Memory B cell (primary cell): ENCODE measurements at places on chromosomes 4 and X.
A peak's percentile ranks its signal among the peaks of the same experiment; 100 is the strongest.

GRCh38 chr4:99190336-99190735 lies 28.7 kb downstream of the ADH6 start:
- no peaks in the 10 kb centered on the region for H3K27me3 ChIP-seq
- no peaks in the 10 kb centered on the region for H3K4me1 ChIP-seq
- H3K27ac ChIP-seq = no peak overlapping the region
- H3K4me3 ChIP-seq = no peak overlapping the region

- DNase-seq = no peak
- H3K36me3 ChIP-seq = no peaks in the 10 kb centered on the region
- H3K4me3 ChIP-seq = no peak overlapping the region
- H3K4me1 ChIP-seq = peaks cover 10% of the 10 kb centered on the region
- H3K27ac ChIP-seq = no peak overlapping the region
- H3K27me3 ChIP-seq = peaks cover 9% of the 10 kb centered on the region
Observed at GRCh38 chr4:75254745-75255144, 259.5 kb downstream of the RCHY1 start.

- DNase-seq = no peak
- no peaks in the 10 kb centered on the region for H3K36me3 ChIP-seq
- H3K4me1 ChIP-seq = peaks cover 2% of the 10 kb centered on the region
Observed at GRCh38 chr4:122625156-122625555, 4.3 kb upstream of the IL21 start.

- H3K4me3 ChIP-seq = no peak overlapping the region
- peaks cover 6% of the 10 kb centered on the region for H3K36me3 ChIP-seq
- H3K27me3 ChIP-seq = no peaks in the 10 kb centered on the region
- peak overlapping the region; percentile 80 for H3K27ac ChIP-seq
Observed at GRCh38 chr4:140793291-140793690, 37.1 kb upstream of the TBC1D9 start.

DNA sequence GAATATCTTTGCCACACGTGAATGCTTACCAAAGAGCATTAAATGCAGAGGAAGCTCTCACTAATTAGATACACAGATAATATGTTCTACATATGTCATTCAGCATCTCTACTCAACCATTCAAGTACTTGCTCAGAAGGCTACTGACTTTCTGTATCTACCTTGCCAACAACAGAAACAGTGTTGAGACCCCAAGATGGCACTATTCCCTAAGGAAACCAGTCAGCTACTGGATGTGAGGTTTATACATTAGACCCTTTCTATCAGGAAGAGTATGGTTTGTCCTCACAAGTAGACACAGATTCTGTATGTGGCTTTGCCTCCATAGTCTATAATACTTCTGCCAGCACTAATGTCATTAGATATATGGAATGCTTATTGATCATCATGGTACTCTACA lies 443.9 kb upstream of the INTU start:
- no peak overlapping the region for H3K27ac ChIP-seq
- H3K4me1 ChIP-seq = no peaks in the 10 kb centered on the region
- DNase-seq = no peak
- no peak overlapping the region for H3K4me3 ChIP-seq
- no peaks in the 10 kb centered on the region for H3K36me3 ChIP-seq
